ENCODE measurements at places on chromosomes 6 and 20.
A peak's percentile ranks its signal among the peaks of the same experiment; 100 is the strongest.

DNA sequence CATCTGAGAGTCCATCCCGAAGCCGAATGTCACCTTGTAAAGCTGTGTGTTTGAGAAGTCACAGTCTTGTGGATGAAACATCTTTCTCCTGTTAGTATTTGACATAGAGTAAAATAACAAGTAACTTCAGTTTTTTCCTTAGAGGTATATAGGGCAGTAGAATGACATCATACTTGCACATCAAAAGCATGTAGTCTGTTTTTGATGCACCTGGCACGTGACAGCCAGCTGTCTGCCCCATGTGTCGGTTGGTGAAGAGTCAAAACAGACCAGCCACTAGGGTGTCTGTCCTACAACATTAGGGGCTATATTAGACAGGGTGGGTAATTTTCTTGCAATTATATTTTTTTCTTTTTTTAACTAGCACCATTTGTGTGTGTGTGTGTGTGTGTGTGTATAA, 70.2 kb downstream of the SNX9 start:
- no peak for DNase-seq

- peak; percentile 6 for DNase-seq
Observed at GRCh38 chr6:133218852-133219251, 22.3 kb upstream of the EYA4 start.

- DNase-seq = no peak
Observed at GRCh38 chr6:130693944-130694343, 133.3 kb upstream of the SMLR1 start.

DNA sequence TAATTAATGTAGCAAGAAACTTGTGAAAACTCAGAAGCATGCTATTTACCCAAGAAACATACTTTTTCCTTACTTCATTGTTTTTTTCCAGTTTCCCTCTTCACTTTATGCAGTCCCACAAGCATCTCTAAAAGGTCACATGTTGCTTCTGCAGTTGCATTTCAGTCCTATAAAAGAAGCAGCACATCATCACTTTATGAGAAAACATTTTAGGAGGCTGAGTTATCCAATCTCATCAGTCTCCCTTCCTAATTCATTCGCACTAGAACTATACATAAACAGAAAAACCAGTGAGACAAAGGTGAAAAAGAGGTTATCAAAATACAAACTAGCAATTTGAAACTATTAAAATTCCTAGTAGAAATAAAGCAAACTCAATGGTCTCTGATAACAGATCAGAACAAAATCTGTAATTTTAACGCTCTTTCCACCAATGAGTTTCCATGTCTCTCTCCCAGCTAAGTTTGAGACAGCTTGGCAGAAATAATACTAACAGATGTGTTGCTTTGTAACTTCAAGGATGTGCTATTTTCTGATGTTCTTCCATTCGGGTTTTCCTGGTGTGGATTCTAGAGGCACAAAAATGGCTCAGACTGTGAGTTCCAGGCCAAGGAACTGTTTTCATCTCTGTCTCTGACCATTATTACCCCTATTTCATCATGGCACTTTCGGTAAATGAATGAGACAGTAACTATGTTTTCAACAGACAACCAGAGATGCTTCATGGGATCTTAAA, 48.4 kb downstream of the ZHX3 start:
- DNase-seq = no peak

- no peak for DNase-seq
Observed at GRCh38 chr6:69775941-69776340, 20.9 kb downstream of the LMBRD1 start.

GRCh38 chr6:85726206-85726605, 83.5 kb upstream of the SYNCRIP start:
- peak; percentile 5 for DNase-seq

- no peak for DNase-seq
Observed at GRCh38 chr6:33905071-33905609, 101.3 kb upstream of the MLN start.

GRCh38 chr6:17506962-17507361, 93.1 kb upstream of the FAM8A1 start:
- no peak for DNase-seq

GRCh38 chr6:141532211-141532610, 600.5 kb upstream of the GJE1 start:
- DNase-seq = no peak

- DNase-seq = no peak
Observed at GRCh38 chr20:31962761-31963160, 5.2 kb upstream of the XKR7 start.

DNA sequence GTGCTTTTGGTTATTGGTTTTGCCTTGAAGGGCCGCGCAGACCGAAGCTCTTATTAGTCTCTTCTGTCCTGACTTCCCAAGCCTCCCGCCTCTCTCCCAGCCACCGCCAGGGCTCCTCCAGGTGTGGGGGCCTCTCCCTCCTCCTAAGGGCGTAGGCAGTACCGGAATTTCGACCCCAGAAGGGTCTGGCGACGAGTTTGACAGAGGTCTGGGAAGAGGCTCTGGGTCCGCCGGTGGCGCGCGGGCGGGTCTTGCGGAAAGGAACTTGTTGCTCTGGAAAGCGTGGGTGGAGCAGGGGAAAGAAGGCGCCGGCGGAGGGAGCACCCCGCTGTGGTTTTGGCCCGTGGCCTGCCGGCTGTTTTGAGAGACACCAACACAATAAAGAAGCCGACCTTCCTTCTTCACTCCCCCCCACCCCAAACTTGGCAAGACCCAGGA, 1.8 kb downstream of the PCSK2 start:
- peak; percentile 7 for DNase-seq

DNA sequence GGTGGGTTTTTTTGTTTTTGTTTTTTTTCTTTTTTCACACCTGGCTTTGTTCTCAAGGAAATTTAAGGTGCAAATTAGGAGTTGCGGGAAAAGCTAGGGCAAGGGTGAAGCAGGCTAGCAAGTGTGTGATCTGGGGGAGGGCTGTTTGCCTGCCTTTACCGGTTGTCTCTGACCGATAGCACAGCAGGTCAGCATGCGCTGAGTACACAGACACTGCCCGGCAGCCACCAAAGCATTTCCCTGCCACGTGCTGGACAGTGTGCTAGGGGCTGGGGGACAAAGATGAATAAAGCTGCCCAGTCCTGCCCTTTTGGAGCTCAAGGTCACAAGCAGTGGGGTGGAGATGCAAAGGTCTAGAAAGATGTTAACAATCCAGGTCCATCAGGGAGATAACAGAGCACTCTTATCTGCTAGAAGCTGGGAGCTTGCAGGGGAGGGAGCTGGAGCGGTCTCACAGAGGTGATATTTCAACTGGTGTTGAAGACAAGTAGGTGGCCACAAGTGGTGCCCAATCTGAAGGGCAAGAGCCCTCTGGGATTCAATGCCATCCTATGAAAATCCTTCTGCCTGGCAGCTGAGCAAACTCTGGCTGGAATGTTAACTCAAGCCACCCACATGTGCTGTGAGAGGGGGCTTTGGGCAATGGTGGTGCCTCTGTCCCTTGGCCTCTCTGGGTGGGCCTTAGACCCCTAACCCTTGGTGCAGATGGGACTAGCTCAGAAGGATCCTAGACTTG, 24.5 kb downstream of the TTBK1 start:
- DNase-seq = no peak

GRCh38 chr20:42914302-42914701, 275.4 kb downstream of the PTPRT start:
- DNase-seq = no peak

All from fibroblast of skin of right biceps (primary cell).